GM20000 (cell line): ENCODE measurements at places on chromosomes 11 and 22.

DNA sequence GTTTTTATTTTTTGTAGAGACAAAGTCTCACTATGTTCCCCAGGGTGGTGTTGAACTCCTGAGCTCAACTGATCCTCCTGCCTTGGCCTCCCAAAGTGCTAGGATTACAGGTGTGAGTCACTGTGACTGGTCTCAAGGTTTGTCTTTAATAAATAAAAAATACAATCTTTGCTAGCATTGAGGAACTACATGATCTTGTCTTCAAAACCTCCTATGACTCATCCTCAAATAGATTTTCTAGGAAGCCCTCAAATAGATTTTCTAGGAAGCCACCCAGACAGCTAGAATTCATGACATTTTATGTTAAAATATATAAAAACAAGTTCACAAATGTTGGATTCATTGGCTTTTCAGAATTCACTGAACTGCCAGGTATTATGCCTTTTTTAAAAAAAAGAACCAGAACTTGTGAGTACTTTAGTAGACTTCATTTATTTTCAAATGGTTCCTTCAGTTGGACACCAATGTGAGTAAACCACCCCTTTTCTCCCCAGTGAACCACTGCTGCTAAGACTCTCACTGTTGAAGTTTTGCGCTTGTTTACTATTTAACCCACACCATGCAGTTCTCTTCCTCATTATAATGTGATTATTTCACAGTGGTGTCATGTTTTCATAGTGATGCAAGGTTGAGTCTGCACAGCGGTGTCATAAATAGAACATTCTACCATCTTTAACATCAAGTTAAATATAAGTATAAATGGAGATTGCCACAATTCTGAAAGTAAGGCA lies 303.9 kb downstream of the CASP12 start:
- DNase-seq, result no peak

GRCh38 chr11:113504586-113504985 lies 29.4 kb upstream of the DRD2 start:
- DNase-seq, result no peak

DNA sequence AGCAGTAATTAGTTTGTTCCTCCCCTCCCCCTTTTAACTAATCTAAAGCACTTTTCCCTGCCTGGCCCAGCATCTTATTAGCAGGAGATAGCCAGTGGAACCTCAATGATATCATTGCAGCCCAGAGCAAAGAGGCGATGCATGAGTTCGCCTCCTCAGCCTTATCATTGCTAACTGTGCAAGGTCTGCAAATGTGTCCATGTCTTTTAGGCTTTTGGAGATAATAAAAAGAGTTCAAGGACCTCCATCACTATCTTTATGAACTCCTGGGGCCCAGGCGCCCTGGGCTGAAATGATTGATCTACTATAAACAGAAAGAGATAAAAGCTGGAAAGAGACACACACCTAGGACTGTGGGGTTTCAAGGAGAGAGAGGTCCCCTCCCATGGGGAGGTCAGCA lies 124.2 kb upstream of the TBCEL start:
- DNase-seq, result no peak

- DNase-seq, result no peak
These were observed 49.6 kb downstream of the PDE2A start for GRCh38 chr11:72624496-72625201.

DNA sequence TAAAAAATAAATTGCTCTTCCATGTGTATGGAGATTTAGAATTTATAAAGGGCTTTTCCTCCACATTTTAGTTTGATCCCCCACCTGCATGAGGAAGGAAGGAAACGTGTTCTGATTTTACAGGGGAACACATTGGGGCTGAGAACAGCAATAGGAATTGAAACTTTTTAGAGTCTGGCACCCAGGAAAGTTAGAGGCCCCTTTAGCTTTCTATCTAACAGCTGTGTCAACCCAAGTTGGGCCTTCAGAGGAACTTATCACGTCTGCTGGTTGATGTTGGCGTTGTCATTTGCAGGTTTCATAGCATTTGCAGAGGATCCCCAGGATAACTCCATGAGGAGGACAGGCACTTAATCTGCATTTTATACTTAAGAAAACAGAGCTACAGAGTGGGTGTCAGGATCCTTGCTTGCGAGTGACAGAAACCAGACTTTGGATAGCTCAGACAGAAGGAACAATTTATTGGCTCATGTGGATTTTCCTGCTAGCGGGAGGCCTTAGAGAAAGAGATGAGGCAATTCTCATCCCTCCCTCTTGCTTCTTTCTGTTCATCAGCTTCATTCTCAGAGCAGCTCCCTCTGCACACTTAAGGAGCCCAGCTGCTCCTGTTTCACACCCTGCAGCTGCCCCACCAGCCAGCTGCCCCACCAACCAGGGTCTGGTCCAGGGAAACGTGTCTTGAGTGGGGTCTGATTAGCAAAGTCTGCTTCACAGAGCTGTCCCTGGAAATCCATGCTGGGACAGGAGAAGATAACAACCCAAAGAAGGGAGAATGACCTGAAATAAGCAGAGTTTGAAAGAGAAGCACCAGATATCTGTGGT lies 92.5 kb upstream of the OR4B1 start:
- DNase-seq, result no peak
